ENCODE measurements at places on chromosomes 13 and 19.

DNA sequence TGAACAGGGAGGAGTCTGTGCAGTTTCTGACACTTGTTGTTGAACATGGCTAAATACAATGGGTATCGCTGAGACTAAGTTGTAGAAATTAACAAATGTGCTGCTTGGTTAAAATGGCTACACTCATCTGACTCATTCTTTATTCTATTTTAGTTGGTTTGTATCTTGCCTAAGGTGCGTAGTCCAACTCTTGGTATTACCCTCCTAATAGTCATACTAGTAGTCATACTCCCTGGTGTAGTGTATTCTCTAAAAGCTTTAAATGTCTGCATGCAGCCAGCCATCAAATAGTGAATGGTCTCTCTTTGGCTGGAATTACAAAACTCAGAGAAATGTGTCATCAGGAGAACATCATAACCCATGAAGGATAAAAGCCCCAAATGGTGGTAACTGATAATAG, 16.1 kb downstream of the CEACAM6 start:
- DNase-seq, result no peak

DNA sequence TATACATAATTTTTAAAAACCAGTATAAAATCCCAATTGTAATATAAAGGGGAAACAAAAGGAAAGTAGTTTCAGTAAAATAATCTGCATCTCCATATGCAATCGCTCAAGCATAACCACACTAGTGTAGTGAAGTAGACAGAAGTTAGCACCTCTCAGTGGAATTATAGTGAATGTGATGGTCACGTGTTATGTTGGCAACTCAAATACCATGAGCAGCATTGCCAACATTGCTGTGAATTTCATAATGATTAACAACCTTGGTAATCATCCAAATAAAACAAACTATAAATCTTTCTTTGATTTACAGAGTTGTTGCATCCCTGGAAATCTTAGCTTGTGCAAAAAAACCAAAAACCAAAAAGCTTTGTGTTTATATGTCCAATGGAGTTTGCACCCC, 77.3 kb upstream of the SIAH3 start:
- no peak for DNase-seq

GRCh38 chr13:32426191-32426989, 1.5 kb downstream of the N4BP2L1 start:
- DNase-seq, result no peak

- DNase-seq, result no peak
These were observed 17.6 kb downstream of the NOVA2 start for GRCh38 chr19:45955905-45956608.

- DNase-seq, result no peak
These were observed at the start of gene PALM3 for GRCh38 chr19:14061751-14062557. Gene PALM3, minus strand, starts transcription at chr19:14062076. Its CDS starts 96 bp downstream, at chr19:14061980.

- no peak for DNase-seq
These were observed 100.4 kb downstream of the DCLK1 start for GRCh38 chr13:36030670-36031331.

DNA sequence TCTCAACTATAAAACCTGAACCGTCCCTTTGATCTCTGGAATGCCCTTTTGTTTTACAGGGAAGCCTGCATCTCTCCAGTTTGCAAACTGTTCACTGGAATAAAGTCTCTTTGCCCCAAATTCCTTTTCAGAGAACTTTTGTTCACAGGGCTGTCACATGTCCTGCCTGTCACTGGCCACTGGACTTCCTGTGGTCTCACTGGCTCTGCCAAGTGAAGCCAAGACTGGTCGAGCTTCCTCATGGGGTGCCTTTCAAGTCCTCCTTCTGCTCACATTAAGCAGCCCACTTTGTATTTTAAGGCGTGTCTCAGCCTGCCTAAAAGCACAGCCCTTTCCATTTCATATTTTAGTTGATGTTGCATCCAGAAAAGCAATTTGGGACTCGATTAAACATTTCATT, 215.7 kb downstream of the KATNAL1 start:
- DNase-seq, result no peak

GRCh38 chr19:5215431-5215830, 125.2 kb downstream of the PTPRS start:
- no peak for DNase-seq

GRCh38 chr13:114119196-114119595, 13.2 kb downstream of the RASA3 start:
- peak; percentile 88 for DNase-seq

DNA sequence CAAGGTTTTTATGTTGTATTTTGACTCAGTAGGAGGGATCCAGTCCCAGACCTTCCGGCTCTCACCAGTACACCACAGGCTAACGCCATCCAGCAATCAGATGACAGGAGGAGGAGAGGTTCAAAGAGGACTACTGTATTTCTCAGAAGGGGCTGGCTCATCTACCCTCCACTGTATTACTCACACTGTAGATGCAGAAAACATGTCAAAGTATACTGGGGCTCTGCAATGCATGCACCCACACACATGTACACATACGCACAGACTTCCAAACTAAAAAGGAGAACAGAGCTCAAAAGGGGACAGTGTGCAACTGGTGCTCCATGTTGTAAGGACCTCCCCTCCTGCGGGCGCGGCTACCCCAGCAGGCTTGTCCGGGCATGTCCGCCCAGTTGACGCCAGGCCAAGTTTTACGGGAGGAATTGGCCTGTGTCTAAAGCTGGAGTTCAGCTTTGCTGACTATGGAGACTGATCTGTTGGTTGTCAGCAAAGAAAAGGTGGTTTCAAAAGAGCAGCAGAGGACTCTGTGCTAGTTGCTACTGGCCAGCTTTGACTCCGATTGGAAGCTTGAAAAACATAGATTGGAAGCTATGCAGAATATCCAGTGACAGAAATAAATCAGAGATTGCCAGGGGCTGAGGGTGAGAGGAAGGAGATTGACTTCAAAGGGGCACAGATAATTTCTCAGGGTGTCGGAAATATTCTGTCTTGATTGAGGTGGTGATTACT, 314.2 kb downstream of the DLEU7 start:
- DNase-seq, result no peak

DNA sequence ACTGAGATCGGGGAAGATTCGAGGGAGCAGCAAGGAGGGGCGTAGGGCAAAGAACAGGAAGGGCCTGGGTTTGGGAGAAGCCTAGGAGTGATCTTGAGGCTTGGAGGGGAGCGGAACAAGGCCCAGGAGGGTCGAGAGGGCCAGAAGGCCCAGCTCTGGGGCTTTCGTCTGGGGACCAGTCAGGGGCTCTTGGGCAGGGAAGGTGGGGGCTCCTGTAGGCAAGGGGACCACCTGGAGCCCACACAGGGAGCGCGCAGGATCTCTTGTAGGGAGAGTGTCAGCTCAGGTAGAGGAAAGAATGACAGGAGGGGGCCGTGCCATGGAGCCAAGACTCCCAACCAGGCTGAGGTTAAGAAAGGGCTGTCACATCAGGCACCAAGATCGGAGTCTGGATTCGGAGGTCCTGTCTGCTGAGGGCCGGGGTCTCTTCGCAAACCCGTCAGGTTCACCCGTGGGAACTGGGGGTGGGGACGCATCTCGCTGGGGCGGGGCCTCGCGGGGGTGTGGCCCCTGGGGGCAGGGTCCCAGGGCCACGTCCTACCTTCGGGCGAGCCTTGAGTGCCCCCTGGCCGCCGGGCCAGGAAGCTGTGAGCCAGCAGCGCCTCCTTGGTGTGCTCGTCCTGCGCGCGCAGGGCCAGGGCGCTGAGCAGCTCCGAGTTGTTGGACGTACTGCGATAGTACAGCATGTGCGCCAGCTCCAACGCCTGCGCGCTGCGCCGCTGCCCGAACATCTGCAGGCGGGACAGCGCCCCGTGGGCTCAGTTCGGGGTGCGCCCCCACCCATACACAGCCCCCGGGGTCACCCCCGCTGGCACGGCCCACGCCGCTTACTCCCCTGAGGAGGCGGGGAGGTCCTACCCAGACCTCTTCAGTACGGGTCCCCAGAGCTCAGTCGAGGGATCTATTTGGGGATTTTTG, 8.4 kb downstream of the EMP3 start:
- no peak for DNase-seq

DNA sequence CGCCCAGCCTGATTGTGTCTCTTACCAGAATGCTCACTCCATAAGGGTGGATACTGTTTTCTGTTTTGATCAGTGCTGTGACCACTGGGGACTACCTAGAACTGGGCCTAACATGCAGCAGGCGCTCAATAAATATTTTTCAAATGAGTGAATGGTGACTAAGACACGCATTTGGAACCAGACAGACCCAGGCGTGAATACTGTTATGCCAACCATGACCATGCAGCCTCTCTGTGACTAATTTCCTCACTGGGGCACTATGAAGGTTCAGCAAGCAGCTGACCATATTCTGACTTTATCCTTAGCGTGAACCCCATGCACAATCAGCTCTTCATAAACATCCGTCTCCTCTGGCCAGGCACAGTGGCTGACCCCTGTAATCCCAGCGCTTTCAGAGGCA, 13.0 kb upstream of the SPC24 start:
- peak; percentile 77 for DNase-seq

DNA sequence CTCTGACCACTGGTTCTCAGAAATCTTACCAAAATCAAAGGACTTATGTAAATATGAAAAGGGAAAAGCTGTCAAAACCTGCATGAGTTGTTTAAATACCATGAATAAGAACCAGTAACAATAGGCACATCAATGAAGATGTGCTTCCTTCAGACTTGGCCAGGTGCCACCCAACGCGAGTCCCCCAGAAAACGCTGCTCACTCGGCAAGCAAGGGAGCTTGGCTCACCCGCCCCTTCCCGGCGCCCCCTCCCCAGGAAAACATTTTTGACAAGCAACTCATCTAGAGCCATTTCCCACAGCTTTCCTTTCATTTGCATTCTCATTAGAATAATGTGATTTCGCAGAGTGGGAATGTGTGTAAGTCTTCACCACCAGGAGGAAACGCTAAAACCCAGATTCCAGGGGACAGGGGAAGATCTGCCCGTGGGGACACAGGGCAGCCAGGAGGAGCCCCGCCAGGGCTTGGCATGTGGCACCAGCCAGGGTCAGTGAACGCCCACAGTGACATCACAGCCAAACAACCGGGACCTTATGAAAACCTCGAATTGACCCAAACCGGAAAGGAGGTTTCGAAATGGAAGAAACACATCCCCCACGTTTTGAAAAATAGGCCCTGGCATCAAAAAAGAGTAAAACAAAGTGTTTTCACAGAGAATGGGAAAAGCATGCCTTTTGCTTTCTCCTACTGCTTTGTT, 366.2 kb upstream of the TSHZ3 start:
- DNase-seq, result no peak

- DNase-seq, result no peak
These were observed 11.1 kb upstream of the ARRDC2 start for GRCh38 chr19:17996826-17997316.

DNA sequence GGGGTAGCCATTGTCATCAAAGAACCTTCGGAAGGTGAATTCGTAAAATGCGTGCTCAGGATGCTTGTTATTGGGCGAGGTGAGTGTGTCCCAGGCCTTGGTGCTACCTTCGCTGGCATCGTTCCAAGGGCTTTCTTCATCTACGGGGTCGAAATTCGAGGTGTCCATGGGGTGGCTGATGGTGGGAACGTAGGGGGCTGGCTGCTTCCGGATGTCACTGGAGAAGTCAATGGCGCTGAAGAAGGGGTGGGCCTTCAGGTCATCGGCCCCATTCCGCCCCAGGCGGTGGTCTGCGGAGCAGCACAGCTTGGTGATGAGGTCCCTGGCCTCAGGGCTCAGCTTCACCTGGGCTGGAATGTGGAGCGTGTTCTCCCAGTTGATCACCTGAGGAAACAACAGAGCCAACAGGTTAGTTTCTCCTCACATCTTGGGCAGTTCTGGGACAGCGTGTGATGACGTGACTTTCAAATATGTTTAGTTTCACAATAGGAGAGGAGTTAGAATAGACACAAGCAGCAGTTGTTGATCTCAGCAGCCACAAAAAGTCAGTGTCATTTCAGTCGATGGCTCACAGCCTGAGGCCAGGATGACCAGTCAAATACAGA, 72.5 kb upstream of the XPO4 start:
- DNase-seq, result no peak

- DNase-seq, result no peak
These were observed 1825.3 kb downstream of the SLITRK5 start for GRCh38 chr13:89496478-89496877.

DNA sequence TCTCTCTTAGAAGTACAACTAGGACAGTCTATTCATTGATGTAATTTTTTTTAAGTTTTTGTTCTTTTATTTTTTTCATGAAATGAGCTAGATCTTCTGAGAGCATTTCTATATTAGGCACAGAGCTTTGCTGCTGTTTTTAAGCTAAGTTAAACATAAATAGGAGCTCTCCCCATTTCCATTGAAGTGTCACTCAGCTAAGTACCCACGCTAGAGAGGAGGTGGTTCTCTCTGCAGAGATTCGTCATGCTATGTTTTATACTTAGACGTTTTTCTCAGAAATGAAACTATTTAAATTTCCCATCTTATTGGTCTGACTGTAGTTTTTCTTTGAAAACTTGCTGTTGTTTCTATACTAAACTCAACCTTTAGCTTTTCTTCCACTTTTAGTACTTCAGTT, 271.5 kb downstream of the PCDH9 start:
- DNase-seq, result no peak

GRCh38 chr13:49749848-49750247, 42.6 kb downstream of the KPNA3 start:
- DNase-seq, result no peak

GRCh38 chr13:93399212-93399611, 172.6 kb downstream of the GPC6 start:
- DNase-seq, result no peak

DNA sequence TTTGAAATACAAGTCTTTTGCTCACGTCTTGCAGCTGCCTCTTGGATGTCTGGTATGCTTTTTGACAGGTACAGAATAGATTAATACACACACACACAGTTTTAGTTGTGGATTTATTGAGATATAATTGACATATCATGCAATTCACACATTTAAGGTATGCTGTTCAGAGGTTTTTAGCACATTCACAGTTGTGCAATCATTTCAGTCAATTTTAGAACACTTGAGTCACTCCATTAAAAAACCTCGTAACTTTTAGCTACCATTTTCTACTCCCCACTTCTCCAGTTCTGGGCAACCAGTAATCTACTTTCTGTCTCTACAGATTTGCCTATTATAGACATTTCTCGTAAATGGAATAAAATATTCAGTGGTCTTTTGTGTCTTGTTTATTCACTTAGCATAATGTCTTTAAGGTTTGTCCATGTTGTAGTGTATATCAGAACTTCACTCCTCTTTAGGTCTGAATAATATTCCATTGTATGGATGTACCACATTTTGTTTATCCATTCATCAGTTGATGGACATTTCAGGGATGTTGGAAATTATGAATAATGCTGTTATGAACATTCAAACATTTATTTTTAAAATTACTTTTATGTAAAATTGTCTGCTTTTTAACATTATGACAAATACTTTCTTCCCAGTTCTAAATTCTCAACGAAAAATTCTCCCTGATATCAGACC, 2.5 kb upstream of the ZMYM2 start:
- no peak for DNase-seq

- no peak for DNase-seq
These were observed 7.2 kb downstream of the GFY start for GRCh38 chr19:49432141-49433073.
